ENCODE measurements at places on chromosomes 12 and 14.

DNA sequence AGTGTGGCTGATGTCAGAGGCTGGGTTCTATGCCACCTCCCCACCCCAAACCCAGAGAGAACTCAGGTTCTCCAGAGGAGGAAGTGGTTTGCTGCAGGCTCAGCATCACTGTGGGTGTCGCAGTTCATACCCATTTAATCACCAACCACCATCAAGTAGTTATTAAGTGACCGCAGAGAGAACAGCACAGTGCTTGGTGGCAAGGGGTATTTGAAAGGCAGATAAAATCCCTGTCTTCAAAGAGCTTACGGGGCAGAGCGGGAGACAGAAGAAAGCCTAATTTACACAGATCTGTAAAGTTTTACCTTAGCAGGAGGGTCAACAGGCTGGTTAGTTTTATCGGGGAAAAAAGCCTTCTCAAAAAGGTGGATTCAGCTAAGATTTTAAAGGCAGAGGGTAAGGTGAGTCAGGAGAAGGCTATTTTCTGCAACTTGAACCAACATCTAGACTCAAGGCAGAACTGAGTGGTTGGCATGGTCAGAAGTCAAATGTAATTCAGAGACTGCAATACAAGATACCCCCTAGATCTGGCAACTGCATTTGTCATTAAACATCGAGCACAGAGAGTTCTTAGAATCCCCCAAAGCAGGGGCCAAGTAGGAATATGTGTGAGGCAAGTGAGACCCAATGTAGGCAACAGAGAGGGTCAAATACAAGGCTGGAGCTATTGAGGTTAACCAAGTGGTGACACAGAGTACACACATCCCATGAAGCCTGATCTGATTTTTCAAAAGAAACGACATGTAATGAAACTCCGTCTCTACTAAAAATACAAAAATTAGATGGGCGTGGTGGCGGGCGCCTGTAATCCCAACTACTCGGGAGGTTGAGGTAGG lies 13.2 kb downstream of the PXN start:
- no peak for DNase-seq

- no peak for DNase-seq
These were observed 9.8 kb downstream of the CPNE6 start for GRCh38 chr14:24080888-24081738.

DNA sequence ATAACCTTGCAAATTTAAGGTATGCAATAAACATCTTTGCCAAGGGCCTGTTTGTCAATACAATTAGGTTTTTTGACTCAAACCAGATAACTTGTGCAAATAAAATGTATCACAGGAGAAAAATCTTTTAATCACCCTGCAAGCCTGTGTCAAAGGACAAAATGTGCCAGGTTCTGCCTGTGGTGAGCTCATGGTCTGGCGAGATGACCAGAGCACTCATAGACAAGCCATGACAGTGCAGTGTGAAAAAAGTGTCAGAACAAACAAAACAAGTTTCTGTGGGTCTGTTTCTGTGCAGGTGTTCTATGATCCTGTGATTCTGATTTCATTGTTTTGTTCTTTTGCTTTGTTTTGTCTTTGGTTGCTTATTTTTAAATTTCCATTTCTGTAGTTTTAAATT lies 847.2 kb downstream of the VRK1 start:
- DNase-seq, result no peak

DNA sequence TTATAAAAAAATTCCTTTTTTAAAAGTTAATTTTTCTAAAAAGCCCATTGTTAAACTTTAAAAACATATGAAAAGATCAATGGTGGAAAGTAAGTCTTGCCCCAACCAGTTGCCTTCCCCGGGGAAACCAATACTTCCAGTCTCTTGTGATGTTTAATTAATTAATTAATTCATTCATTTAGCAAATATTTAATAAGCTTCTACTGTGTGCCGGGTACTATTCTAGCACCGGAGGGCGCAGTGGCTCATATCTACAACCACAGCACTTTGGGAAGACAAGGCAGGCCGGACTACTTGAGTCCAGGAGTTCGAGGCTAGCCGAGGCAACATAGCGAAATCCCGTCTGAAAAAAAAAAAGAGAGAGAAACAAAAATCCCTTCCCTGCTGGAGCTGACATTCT lies 87.4 kb downstream of the HECTD4 start:
- no peak for DNase-seq

- DNase-seq, result no peak
These were observed 3.5 kb upstream of the LTBR start for GRCh38 chr12:6380141-6381121.

DNA sequence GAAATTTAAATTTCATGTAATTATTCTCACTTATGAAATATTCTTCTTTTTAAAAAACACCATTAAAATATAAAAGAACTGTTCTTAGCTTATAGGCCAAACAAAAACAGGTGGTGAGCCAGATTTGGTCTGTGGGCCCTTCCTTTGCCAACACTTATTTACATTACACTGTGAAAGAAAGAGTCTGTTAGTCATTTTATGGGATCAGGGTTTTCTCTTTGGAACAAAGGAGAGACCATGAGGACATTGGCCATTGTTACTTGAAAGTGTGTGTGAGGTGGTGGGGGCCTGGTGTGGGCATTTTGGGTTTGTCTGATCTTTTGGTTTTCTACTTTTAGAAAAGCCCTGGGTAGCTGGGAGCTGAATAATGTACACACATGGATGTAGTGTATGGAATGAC lies 62.7 kb downstream of the TTC6 start:
- no peak for DNase-seq

GRCh38 chr14:68039593-68039992 lies 220.0 kb downstream of the RAD51B start:
- no peak for DNase-seq

DNA sequence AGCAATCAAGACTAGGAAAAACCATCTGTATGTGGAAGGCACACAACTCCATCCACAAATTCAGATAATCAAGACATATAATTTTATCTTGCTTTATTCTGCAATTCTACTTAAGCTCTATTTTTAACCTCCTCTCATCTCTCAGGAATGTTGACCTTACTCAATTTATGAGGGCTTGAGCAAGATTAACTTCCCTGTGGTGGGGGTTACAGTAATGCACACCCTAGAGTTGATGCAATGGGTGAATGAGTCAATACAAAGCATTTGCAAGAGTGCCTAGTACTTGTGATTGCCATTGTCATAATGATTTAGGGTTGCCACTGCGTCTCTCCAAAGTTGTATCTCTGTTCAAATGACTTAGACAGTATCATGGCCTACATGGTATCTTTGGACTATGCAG lies 1598.4 kb upstream of the TMEM132C start:
- no peak for DNase-seq

DNA sequence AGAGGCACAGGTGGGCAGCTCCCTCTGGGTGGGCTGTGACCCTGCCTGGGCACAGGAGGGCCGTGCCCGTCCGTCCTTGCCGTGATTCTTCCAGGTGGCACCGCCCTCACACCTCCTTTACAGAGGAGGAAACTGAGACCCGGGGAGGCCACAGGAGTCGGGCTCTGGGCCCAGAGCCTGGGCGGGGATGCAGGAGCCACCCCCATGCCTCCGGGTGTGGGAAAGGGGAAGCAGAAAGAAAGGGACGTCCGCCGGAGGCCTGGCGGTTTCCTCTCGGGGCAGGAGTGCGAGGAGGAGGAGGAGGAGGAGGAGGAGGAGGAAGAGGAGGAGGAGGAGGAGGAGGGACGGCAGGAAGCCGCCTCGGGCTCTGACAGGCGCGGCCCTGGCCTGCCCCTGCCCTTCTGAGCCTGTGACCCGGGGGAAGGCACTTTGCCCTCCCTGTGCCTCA lies 23.0 kb downstream of the SH2B3 start:
- no peak for DNase-seq

GRCh38 chr12:101051151-101051550 lies 158.9 kb downstream of the SLC5A8 start:
- no peak for DNase-seq

GRCh38 chr14:50800032-50800431 lies 30.9 kb downstream of the NIN start:
- no peak for DNase-seq

DNA sequence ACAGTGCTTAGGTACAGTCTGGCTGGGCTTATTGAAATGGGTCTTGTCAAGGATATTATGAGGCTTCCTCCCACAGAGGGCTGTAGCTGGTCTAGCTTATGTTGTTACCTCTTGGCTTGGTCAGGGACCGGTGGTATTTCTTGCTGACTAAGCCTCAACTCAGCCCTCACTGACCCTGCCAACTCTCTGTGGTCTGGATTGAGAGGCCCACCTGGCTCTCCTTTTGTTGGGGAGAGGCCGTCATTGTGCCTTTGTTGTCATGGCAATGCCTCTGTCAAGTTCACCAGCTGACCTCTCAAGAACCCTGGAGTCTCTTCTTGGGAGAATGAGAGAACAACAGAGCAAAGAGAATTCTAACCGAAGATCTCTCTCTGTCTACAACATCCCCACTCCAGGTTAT lies 245.6 kb upstream of the NPAS3 start:
- DNase-seq, result no peak

- no peak for DNase-seq
These were observed 94.7 kb downstream of the SYNE3 start for GRCh38 chr14:95421741-95422140.

GRCh38 chr12:88591343-88591742 lies 11.1 kb upstream of the KITLG start:
- DNase-seq, result no peak

GRCh38 chr12:98780261-98780660 lies 135.2 kb downstream of the APAF1 start:
- DNase-seq, result no peak

DNA sequence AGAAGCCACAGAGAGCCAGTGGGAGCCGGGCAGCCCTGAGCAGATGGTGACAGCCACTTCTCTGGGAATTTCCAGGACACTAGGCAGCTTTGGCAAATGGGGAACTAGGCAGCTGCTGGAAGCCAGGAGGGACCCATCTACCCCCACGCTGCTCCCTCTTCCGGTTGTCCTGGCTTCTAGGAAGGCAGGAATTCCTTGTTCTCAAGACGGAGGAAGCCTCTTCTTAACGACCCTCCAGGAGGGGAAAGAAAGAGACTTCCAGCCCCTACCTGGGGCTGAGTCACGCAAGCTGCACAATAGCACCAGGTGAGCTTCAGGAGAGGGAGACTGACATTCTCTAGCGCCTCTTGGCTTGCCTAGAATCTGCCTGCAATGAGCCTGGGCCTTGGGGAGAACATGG lies 141.5 kb downstream of the ANO2 start:
- no peak for DNase-seq

DNA sequence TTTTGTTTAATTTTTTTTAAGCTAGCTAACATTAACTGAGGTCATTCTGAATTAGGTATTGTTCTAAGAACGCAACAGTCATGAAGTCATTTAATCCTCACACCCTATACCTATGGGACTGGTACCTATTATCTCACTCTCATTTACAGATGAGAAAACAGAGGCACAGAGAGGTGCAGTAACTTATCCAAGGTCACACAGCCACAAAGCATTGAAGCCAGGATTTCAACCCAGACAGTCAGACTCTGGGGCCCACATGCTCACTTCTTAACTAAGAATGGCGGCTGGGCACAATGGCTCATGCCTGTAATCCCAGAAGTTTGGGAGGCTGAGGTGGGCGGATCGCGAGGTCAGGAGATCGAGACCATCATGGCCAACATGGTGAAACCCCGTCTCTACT lies 15.0 kb upstream of the DTX1 start:
- DNase-seq, result no peak

GRCh38 chr12:57755454-57756372 lies 810 bp downstream of the MARCHF9 start:
- no peak for DNase-seq

GRCh38 chr14:46887144-46887543 lies 235.6 kb upstream of the RPL10L start:
- no peak for DNase-seq

- DNase-seq, result no peak
These were observed 617.3 kb downstream of the RPL10L start for GRCh38 chr14:46034305-46034704.

DNA sequence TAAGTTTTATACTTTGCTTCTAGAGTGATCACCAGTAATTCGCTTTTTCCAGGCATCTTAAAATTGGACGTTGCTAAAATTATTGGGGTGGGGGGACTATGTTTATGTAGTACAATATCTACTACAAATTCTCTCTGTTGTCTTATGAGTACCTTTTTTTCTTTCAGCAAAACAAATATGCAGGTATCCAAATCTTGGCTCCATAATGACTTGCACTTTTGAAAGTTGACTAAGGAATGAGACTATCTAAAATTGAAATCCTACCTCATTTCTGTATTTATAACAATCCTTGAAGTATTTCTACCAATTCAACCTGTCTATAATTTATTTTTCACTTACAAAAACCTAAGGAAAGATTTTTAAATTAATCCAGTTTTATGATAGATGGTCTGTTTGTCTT lies 2.4 kb downstream of the DYNC1H1 start:
- DNase-seq, result no peak

DNA sequence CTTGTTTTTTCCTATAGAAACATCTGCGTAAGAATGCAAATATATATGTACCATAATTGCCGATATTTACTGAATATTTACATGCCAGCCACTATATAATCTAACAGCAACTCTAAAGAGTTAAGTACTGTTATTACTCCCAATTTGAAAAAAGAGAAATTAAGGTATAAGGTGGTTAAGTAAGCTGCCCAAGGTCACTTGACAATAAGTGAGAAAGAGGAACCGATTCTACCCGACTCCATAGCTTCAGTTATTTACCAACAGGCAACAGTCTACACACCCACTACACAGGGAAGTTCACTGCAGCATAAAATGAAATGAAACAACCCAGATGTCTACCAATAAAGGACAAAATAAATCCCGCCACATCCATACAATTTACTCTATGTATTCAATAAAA lies 1.1 kb downstream of the MIS18BP1 start:
- DNase-seq, result no peak

- no peak for DNase-seq
These were observed 18.7 kb upstream of the SERPINA6 start for GRCh38 chr14:94341656-94342333.

GRCh38 chr12:53972722-53973235 lies at the start of gene HOXC11:
Gene HOXC11, plus strand, starts transcription at chr12:53973126. Its CDS starts 116 bp downstream, at chr12:53973242.
- DNase-seq, result no peak

DNA sequence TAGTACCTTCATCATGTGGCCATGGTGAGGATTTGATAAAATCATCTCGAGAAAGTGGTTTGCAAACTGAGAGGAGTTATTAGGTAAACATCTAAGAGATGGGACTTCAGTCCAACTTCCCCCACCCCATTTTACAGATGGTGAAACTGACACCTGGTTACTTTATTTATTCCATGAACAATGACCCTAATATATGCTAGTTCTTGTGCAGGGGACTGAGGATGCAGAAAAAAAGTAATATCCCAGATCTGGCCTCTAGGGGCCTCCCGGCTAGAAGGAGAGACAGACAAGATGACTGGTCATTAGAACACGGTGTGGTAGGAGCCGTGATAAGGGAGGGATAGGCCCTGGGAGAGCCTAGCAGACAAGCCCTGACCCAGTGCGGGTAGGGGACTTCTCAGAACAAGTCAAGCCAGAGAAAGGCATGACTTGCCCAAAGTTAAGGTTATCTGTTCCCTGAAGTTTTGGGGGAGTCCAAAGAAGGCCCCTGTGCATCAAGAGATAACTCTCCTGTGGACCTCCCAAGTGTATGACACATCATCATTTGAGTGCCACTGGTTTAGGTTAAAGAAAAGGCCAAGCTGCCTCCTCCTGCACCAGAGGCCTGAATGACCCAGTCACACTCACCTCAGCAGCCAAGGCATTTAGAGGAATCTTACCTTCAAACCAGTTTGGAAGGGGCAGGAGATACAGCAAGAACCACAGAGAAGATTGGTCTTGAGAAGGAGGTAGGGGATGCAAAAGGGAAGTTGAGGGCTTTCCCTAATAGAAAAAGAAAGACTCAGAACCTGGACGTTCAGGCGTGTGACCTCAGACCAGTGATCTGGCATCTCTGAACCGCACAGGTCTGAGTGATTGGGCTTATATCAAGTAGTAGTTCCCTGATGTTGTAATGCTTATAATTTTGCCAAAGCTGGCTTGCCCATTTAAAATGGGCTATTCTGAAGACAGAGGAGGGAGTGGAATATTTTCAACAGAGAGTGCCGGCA lies 1.6 kb downstream of the CMKLR1 start:
- DNase-seq, result no peak
